ENCODE measurements at places on chromosomes 4 and X.

GRCh38 chr4:106803083-106803482 is 233.0 kb downstream of the DKK2 start:
- no peak for DNase-seq

DNA sequence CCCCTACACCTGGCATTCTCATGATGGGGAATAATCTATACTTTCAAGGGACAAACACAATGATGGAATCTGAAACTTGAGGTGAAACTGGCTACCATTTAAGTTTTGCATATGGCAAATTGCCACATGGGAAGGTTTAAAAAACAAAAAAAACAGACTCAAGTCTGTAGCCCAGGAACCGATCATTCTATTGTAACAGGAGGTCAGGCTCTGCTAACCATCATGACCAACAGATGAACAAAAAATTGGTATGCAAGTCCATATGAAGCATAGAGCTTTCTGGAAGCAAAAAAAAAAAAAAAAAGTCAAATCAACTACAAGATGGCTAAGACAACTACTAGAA is 594.3 kb upstream of the DIPK2B start:
- DNase-seq, result no peak

DNA sequence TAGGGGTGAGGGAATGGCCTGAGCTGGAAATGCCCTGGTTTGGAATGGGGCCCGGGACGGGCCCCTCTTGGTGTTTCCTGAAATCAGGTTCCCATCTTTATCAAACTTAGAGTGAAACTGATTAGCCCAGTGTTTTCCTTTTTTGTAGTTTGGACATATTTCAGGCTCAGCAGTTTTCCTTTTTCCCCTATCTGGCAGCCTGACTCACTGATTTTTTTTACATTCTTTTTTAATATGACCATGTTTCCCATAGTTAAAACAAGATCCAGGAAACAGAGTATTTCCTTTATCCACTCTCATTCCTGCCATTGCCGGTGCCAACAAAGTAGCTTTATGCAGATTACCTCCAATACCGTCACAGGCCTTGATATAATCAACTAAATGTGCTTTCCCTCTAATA is 20.5 kb upstream of the C4orf17 start:
- DNase-seq, result no peak

- no peak for DNase-seq
These were observed 96.0 kb upstream of the HELT start for GRCh38 chr4:184922301-184922700.

DNA sequence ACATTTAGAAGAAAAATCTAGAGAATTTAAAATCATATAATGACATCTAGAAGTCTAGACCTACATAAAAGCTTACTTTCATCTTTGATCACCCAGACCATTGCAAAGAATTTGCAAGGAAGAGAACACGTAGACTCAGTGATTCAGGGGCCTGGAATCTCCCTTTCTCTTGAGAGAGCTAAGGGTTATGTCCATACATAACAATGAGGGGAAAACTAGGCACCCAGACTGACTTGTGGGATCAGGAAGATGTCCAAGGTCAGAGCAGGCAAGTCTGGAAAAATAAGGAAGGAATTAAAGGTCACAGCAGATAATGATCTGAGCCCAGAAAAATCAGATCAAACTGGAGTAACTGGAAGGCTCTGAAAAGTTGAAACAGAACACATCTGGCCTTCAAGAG is 198.4 kb upstream of the SFRP2 start:
- DNase-seq, result no peak

GRCh38 chr4:122045533-122045932 is 93.7 kb upstream of the TRPC3 start:
- no peak for DNase-seq

DNA sequence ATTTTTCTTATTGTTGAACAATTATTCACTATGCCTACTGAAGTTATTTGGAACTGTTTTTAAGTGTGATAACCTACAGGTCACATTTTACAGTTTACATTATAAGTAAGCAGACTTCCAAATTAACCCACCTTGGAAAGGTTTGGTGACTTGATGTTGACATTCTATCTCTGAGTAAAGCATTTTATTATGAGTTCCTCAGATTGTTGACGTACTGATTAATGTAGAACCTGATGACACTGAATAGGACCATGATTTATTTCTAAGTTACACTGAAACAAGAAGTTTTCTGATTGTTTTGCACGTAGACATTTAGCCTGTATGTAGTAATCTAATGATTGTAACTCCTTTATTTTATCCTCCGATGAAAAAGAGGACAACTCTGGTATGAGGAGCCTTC is 17.0 kb upstream of the CXCL3 start:
- no peak for DNase-seq

Measured in activated CD8-positive, alpha-beta memory T cell treated with anti-CD3 and anti-CD28 coated beads for 1 hour (primary cell).